ENCODE measurements at places on chromosomes 4 and X. TPM values are rescaled to one million over a fixed set of nuclear protein-coding genes. Genes with fewer than 3 reads are reported as not detected.

- DNase-seq: peak; percentile 47
Measured at GRCh38 chrX:1390621-1391369, 1.1 kb downstream of the SLC25A6 start.

DNA sequence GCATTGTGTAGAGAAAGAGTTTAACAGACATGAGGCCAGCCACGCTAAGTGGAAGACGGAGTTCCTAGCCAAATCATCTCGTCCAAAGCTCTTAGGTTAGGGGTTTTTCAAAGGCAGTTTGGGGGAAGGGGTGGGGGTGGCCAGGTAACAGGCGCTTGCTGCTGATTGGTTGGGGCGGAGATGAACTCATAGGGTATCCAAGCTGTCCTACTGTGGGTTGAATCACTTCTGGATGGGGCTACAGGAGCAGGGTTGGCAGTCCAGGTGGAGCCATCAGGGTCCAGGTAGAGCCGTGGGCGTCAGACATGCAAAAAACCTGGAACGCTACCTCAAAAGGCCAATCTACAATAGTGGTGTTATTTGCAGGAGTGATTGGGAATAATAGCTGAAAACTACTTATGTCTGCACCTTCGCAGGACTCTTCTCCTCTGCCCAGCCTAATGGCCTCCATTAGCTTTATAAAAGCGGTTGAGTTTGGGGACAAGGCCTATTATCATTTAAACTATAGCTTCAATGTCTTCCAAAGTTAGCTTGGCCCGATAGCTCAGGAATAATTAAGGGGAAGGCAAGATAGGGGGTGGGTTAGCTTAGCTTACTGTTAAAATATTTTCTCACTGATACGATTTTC is 579.6 kb downstream of the NLGN4X start:
- DNase-seq: no peak

DNA sequence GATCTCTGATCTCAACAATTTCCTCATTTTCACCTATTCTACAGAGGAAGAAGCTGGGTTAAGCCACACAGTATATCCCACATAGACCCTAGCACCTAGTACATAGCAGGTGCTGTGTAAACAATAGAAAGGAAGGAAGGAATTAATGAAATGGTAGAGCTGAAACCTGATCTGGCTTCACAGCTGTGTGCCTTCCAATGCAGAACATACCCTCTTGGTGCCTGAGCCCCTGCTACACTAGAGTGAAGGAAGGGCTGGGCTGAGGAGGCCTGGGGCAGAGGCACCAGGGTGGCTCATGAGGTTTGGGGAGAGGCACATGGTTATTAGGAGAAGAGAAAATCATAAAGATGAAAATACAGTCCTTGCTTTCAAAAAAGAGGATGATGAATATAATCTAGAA is 21.3 kb downstream of the LRRC66 start:
- no peak for DNase-seq

DNA sequence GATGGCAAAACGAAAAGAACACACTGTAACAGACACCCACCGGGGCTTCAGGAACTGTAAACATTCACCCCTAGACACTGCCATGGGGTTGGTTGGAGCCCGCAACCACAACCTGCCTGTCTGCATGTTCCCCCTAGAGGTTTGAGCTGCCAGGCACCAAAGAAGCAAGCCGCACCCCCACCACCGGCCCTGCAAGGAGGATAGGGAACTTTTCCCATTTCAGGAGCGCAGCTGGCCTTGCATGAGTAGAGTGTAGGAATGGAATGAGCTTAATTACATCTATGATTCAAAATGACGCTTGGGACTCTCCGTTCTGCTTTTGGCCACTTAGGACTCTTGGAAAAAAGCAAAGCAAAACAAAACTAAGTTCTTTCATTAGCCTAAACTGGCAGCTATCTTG is 243.6 kb upstream of the CTSO start:
- DNase-seq: no peak

DNA sequence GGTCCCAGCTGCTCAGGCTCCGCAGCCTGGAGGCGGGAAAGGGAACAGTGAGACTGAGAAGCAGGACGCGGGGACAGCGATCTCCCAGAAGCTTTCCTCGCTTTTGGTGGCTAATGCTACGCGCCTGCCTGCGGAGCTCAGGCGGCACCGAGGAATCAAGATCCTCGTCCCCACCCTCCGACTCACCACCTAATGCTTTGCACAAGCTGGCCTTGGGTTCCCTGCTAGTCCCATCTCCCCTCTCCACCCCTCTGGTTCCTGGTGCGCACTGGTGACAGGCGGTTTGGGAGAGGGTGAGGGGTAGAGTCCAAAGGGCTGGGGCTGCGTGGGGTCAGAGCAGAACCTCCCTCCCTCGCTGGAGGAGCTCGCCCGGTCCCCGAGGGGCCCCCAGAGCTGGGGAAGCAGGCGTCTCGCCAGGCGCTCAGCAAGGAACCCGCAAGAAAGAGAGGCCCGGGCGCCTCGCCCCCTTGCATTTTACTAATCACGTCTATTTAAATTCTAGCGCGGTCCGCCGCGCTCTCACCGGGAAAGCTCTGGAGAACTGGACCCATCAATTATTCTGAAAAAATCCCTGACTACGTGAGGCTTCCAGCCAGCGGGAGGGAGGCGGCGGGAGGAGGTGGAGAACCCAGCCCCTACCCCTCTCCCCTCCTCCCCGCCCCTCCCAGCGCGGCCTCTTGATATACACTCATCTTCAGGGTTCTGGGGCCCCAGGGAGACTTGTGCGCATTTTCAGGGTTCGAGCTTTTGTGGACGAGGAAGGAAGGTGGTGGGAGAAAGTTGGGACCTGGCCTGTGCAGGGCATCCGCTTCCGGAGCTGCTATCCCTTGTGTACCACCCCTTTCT is 9.1 kb downstream of the POU4F2 start:
- no peak for DNase-seq

DNA sequence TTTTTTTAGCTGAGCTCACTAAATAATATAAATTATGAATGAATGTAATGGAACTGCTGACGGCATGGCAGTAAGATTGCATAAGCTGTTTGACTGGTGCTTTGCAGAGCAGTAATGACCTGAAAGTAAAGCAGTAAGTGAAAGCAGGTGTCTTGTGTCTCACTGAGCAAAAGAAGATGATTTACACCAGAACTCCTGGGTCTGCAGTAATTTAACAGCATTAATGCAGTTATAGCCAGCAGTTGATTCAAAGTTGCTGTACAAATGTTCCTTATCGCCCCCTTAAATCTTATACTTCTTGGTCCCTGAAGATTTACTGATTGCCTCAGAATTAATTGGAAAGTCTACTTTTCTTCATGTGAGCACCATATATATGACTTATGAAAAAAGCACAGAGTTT is 187.7 kb downstream of the DCTD start:
- no peak for DNase-seq

- no peak for DNase-seq
Measured at GRCh38 chr4:133131829-133132460, 17.1 kb upstream of the PCDH10 start.

GRCh38 chr4:76341063-76341462 is 34.5 kb downstream of the STBD1 start:
- DNase-seq: no peak

NSUN7 gene
- total RNA-seq: 9.2 TPM

SYP gene
- total RNA-seq: 4.2 TPM

NUDT10 gene
- total RNA-seq: not detected

Data from lower lobe of right lung (tissue), 2 donors.